ENCODE measurements at places on chromosomes 11 and 22.

DNA sequence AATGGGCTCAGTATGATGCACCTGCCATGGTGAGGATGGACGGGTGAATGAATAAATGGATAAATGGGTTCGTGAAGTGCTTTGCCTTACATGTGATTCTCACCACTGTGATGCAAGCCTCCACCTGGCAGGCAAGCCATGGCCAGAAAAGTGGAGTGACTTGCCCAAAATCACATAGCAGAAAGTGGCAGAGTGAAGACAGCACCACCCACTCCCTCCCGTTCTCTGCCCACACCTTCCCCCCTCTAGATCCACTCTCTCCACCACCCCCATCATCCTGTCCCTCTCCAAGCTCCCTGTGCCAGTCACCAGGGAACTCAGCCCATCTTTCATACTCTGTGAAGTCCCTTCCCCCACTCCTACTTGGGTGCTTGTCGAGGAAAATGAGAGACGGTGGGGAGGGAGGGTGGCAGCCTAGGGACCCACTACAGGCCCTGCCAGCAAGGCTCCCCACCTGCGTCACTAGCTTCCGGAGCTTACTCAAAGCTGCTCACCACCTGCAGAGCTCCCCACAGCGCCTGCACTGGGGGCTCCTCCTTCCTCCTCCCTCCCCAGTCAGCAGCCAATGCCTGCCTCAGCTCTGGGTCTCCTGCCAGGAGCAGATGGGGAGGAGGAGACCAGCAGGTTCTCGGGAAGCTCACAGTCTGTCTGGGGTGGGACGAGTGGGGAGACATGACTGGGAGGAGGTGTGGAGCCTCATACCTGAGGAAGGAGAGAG, 82.3 kb downstream of the PDE2A start:
- DNase-seq = peak; percentile 40

DNA sequence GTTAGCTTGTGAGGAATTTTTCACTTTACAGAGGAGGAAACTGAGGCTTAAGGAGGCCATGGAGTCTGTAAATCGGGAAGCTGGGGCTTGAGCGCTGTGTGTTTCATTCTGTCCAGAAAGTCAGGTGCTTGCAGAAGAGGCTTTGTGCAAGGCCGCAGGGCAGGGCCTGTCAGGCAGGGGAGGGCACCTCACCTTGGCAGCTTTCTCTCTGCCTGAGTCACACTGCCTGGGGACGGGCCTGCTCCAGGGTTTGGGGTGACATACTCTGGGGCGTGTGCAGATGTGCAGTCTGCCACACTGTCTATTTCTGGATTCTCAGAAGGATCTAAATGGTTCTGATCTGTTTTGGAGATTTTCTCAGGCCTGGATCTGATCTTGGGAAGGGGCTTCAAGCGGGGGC, 8.4 kb downstream of the INCENP start:
- no peak for DNase-seq

DNA sequence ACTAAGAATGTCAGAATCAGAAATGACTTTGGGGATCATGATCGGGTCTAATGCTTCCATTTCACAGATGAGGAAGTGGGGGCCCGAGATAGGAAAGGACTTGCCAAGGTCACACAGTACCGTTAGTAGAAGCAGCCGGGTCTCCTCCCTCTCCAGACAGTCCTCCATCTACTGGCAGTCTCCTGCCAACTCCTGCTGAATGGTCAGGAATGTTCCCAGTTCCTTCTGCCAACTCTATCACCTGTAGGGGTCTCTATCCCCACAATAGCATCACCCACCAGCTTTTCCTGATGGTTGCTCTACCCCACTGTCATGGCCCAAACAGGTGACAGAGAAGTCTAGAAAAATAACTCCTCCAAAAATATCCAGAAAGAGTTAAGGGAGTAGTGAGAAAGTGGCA, 23.9 kb upstream of the CCDC86 start:
- no peak for DNase-seq

DNA sequence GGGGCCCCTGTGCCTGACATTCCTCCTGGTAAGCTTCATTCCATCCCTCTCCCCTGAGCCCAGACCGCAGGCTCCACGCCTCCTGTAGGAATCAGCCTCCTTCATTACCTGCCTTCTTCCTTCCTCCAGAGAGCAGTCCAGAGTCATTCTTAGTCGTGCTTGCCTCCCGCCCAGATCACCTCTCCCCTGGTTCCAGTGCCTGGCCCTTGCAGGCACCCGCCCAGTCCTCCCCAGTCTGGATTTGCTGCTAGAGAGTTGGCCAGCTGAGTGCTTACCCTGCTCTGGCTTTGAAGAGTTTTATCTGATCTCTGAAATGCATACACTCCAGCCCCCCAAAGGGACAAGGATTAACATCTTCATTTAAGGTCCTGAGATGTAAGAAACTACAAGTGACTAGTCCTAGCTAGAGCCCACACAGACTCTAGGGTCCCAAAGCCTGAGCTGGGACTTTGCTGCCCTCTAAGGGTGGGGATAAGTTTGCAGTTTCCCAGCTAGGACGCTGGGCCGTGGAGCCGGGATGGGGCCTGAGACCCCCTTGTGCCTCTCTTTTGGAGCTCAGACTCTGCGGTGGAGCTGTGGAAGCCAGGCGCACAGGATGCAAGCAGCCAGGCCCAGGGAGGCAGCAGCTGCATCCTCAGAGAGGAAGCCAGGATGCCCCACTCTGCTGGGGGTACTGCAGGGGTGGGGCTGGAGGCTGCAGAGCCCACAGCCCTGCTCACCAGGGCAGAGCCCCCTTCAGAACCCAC, 1.6 kb downstream of the NR1H3 start:
- no peak for DNase-seq

DNA sequence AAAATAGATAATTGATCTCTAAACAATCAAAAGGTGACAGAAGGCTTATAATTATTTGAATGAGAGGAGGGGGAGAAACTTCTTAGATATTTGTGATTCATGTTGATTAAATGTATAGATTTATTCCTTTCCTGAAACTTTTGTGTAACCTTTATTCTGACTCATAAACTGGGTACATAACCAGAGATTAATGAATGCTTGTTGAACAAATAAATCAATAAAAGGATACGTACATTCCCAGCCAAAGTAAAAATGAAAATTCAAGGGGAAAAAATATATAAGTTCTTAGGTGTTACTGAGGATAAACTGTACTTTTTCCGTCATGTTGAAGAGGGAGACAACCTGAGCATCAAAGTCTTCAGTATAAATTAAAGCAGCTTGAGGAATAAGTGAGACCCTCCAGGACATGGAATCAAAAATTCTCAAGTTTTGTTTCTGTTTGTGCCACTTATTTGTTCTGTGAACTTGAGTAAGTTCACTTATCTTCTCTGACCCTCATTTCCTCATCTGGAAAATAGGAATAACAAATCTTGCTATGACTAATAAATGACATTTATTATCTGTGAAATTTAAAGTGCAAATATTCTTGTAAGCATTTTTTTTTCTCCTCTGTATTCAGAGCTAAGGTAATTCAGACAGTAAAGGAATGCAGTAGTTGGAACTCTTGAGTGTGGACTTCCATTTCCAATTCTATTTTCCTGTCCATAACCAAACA, 195.4 kb downstream of the METTL15 start:
- no peak for DNase-seq

GRCh38 chr11:30652801-30653200, 66.6 kb upstream of the MPPED2 start:
- no peak for DNase-seq

- DNase-seq = no peak
Observed at GRCh38 chr11:27150098-27150497, 109.5 kb downstream of the BBOX1 start.

DNA sequence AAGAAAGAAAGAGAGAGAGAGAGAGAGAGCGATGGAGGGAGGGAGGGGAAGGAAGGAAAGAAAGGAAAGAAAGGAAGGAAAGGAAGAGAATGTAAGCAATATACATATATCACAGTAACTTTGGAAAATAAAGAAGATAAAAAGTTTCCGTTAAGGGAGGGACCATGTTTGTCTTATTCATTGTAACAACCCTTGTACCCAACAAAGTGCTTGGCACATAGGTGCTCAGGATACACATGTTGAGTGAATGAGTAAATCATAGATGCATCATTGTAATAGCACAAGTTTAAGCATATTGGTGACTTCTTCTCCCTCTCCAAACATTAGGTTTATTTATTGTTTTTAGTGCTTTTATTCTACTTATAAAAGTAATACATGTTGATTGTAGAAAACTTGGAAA, 39.7 kb upstream of the ZNRF3 start:
- DNase-seq = no peak

DNA sequence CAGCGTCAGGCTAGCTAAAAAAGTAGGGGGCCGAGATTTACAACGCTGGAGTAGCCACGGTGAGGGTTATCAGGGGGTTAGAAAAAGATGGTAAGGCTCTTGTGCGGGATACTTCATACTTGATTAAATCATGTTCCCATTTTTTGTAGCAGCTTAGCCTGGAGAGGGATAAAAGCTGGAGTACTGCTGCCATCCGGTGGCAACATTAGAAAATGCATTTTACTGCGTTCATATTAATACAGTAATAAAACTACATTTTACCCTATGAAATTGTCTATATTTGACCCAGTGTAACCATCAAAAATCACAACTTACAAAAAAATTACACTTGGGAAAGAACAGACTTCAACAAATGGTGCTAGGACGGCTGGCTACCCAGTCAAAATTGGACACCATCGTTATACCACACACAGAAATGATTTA, 17.3 kb downstream of the RPUSD4 start:
- peak; percentile 50 for DNase-seq

DNA sequence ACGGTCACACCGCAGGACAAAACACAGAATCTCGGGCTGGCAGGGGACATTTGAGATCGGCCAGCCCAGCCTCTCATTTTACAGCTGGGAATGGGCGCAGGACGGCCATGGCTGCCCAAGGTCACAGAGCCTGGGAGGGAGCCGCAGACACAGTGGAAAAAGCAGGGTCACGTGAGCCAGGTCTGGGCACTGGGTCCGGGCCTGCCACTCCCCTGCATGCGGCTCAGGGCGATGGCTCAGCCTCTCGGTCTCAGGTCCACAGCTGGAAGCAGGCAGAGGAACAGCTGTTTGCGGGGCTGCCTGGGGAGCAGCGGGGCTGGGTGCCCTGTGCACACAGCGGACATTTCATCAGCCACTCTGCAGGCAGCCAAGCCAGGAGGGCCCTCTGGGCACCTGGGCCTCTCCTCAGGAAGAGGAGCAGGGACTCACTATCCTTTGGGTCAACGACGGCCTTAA, 10.4 kb upstream of the PPARA start:
- DNase-seq = no peak

GRCh38 chr11:36264011-36264972, 24.9 kb downstream of the COMMD9 start:
- DNase-seq = no peak
